ENCODE measurements at places on chromosomes 13 and 19. TPM values are rescaled to one million over a fixed set of nuclear protein-coding genes. Genes with fewer than 3 reads are reported as not detected.
A peak's percentile ranks its signal among the peaks of the same experiment; 100 is the strongest.

DNA sequence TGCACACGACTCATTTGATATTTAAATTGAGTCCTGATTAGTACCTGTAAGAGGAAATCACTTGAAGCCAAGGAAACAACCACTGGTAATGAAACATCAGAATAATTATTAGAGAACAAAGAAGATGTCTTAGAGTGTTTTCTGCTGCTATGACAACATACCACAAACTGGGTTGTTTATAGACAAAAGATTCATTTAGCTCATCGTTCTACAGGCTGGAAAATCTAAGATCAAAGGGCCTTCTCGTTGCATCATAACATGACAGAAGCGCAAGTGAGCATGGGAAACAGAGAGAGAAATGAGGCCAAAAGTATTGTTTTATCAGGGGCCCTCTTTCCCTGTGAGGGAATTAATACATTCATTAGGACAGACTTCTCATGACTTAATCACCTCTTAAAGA, 1024.0 kb upstream of the PCDH9 start:
- no peak overlapping the region for H3K4me3 ChIP-seq
- no peaks in the 10 kb centered on the region for H3K36me3 ChIP-seq
- no peak for DNase-seq
- H3K27me3 ChIP-seq = no peaks in the 10 kb centered on the region
- H3K4me1 ChIP-seq = no peaks in the 10 kb centered on the region

Gene HS6ST3
- total RNA-seq = 36.2 TPM

- H3K4me3 ChIP-seq = peak overlapping the region; percentile 73
- peaks cover 52% of the 10 kb centered on the region for H3K4me1 ChIP-seq
- H3K27ac ChIP-seq = peak overlapping the region; percentile 83
- peak; percentile 47 for DNase-seq
Observed at GRCh38 chr19:42284591-42285341, 15.7 kb downstream of the CIC start.

Gene ICAM5
- 1.8 TPM for total RNA-seq

DNA sequence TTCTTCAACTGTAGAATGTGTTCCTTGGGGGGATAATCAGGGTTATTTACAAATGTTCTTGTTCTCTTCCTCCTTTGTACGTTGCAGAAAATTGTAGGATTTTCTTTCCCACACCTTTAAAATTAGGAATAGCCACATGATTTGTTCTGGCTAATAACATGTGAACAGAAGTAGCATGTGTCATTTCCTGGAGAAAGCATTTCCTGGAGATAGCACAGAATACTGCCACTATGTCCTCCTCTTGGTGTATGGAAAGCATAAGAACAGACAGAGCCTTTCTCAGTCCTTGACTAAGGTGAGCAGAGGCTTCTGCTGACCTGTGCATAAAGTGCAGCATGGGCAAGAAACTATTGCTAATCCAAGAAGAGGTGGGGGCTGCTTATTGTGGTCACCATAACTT, 101.8 kb downstream of the FAM216B start:
- peaks cover 3% of the 10 kb centered on the region for H3K4me1 ChIP-seq
- no peak overlapping the region for H3K27ac ChIP-seq
- H3K27me3 ChIP-seq = no peaks in the 10 kb centered on the region
- no peak for DNase-seq
- H3K4me3 ChIP-seq = no peak overlapping the region
- H3K36me3 ChIP-seq = no peaks in the 10 kb centered on the region

- no peaks in the 10 kb centered on the region for H3K27me3 ChIP-seq
- no peaks in the 10 kb centered on the region for H3K36me3 ChIP-seq
- H3K4me3 ChIP-seq = no peak overlapping the region
- H3K4me1 ChIP-seq = no peaks in the 10 kb centered on the region
Observed at GRCh38 chr13:66200555-66200954, 1029.6 kb downstream of the PCDH9 start.

GRCh38 chr13:21638319-21639282, 32.3 kb upstream of the FGF9 start:
- no peaks in the 10 kb centered on the region for H3K27me3 ChIP-seq
- H3K36me3 ChIP-seq = no peaks in the 10 kb centered on the region
- H3K27ac ChIP-seq = no peak overlapping the region
- no peaks in the 10 kb centered on the region for H3K4me1 ChIP-seq
- no peak overlapping the region for H3K4me3 ChIP-seq

GRCh38 chr13:75468602-75469001, 13.4 kb downstream of the TBC1D4 start:
- H3K27me3 ChIP-seq = no peaks in the 10 kb centered on the region
- no peak overlapping the region for H3K4me3 ChIP-seq
- H3K36me3 ChIP-seq = no peaks in the 10 kb centered on the region

Gene ZNF135
- total RNA-seq = 21.4 TPM

DNA sequence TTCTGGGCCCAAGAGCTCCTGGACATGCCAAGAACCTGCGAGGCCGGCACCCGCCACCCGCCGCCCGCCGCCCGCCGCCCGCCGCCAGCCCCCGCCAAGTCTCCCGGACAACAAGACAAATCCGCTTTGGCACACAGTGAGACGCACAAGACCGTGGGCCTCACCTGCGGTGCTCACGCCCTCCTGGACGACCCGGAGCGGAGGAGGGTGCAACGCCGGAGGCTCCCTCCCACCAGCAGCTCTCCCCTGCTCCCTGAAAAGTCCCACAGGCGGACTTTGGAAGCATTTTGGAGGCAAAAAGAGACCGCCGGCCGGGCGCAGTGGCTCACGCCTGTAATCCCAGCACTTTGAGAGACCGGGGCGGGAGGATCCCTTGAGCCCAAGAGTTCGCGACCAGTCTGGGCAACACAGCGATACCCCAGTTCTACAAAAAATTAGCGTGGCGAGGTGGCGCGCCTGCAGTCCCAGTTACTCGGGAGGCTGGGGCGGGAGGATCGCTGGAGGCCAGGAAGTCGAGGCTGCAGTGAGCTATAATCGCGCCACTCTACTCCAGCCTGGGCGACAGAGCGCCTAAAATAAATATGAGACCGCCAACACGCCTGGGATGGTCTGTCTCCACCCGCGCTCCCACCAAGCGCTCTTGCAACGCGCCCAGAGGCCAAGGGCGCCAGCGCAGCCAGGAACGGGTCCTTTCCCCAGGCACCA, 783 bp downstream of the RHPN2 start:
- peak overlapping the region; percentile 31 for H3K4me3 ChIP-seq
- peaks cover 12% of the 10 kb centered on the region for H3K4me1 ChIP-seq
- no peaks in the 10 kb centered on the region for H3K36me3 ChIP-seq
- peaks cover 21% of the 10 kb centered on the region for H3K27me3 ChIP-seq
- no peak overlapping the region for H3K27ac ChIP-seq

GRCh38 chr13:58994077-58994476, 1169.7 kb downstream of the DIAPH3 start:
- H3K4me3 ChIP-seq = no peak overlapping the region
- no peaks in the 10 kb centered on the region for H3K36me3 ChIP-seq
- no peak overlapping the region for H3K27ac ChIP-seq

Gene ERICH6B
- 0.39 TPM for total RNA-seq

Gene TJP3
- total RNA-seq = 5.0 TPM

- H3K27ac ChIP-seq = no peak overlapping the region
- no peak overlapping the region for H3K4me3 ChIP-seq
- no peaks in the 10 kb centered on the region for H3K27me3 ChIP-seq
- no peak for DNase-seq
- peaks cover 62% of the 10 kb centered on the region for H3K36me3 ChIP-seq
- peaks cover 2% of the 10 kb centered on the region for H3K4me1 ChIP-seq
Observed at GRCh38 chr19:36100476-36100875, 10.5 kb upstream of the OVOL3 start.

Gene RXFP2
- total RNA-seq = not detected

DNA sequence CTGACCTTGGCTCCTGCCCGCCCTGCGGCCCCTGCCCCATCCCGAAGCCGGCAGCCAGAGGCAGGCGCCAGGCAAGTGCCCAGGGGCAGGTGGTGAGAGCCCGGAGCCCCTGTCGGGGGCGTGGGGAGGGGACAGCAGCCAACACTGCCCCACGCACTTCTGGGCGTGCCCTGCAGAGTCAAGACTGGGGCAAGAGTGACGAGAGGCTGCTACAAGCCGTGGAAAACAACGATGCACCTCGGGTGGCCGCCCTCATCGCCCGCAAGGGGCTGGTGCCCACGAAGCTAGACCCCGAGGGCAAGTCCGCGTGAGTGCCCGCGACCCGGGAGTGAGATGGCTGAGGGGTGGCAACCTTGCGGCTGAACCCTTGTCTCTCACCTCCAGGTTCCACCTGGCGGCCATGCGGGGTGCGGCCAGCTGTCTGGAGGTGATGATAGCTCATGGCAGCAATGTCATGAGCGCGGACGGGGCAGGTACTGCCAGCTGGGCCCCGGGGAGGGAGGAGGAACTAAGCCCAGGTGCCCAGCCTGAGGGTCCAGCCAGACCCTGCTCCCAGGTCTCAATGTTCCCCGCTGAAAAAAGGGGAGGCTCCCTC, 17.3 kb downstream of the ANKRD24 start:
- no peaks in the 10 kb centered on the region for H3K36me3 ChIP-seq
- DNase-seq = no peak
- H3K27me3 ChIP-seq = peaks cover 17% of the 10 kb centered on the region
- H3K27ac ChIP-seq = no peak overlapping the region
- no peak overlapping the region for H3K4me3 ChIP-seq
- H3K4me1 ChIP-seq = peaks cover 5% of the 10 kb centered on the region

Gene CEBPA
- total RNA-seq = 6.4 TPM

Gene PLPPR2
- total RNA-seq = 30.7 TPM

Gene PLEKHF1
- total RNA-seq = 4.4 TPM

Gene OR10H1
- not detected for total RNA-seq

GRCh38 chr13:92362717-92363116, 863.9 kb upstream of the GPC6 start:
- no peak overlapping the region for H3K27ac ChIP-seq
- H3K4me1 ChIP-seq = no peaks in the 10 kb centered on the region
- H3K27me3 ChIP-seq = no peaks in the 10 kb centered on the region

Gene MIA
- total RNA-seq = 20.2 TPM

GRCh38 chr13:99344610-99345208, 37.5 kb upstream of the GPR183 start:
- H3K36me3 ChIP-seq = peaks cover 27% of the 10 kb centered on the region
- H3K4me3 ChIP-seq = no peak overlapping the region
- H3K27ac ChIP-seq = no peak overlapping the region
- no peaks in the 10 kb centered on the region for H3K27me3 ChIP-seq

DNA sequence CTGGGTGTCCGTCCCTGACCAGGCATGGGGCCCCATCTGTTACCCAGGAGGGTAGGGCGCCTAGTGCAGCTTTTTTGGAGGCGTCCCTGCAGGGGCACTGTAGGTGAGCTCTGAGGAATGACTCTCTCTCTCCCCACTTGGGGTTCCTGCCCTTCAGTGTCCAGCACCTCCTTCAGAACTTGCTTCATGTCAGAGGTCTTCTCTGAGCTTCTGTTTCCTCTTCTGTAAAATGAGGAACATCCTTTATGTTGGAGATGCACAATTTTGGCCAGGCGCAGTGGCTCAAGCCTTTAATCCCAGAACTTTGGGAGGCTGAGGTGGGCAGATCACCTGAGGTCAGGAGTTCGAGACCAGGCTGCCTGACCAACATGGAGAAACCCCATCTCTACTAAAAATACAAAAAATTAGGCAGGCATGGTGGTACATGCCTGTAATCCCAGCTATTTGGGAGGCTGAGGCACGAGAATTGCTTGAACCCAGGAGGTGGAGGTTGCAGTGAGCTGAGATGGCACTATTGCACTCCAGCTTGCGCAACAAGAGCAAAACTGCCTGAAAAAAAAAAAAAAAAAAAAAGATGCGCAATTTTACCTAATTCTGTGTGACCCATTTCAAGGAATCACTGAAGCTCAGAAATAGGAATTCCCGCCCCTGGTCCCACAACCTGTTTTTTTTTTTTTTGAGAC, 15.2 kb upstream of the PIK3R2 start:
- peaks cover 71% of the 10 kb centered on the region for H3K36me3 ChIP-seq
- no peak overlapping the region for H3K4me3 ChIP-seq
- no peak overlapping the region for H3K27ac ChIP-seq
- no peaks in the 10 kb centered on the region for H3K4me1 ChIP-seq
- no peak for DNase-seq

Gene DIRAS1
- total RNA-seq = 16.8 TPM

Gene FPR1
- total RNA-seq = 19.4 TPM

GRCh38 chr13:46834657-46835056, 37.7 kb upstream of the ESD start:
- H3K4me1 ChIP-seq = no peaks in the 10 kb centered on the region
- no peaks in the 10 kb centered on the region for H3K27me3 ChIP-seq
- H3K36me3 ChIP-seq = no peaks in the 10 kb centered on the region
- H3K27ac ChIP-seq = no peak overlapping the region
- DNase-seq = no peak

GRCh38 chr13:94825507-94825906, 113.2 kb upstream of the SOX21 start:
- peak; percentile 88 for DNase-seq
- no peaks in the 10 kb centered on the region for H3K27me3 ChIP-seq
- no peaks in the 10 kb centered on the region for H3K36me3 ChIP-seq
- H3K4me1 ChIP-seq = peaks cover 10% of the 10 kb centered on the region

GRCh38 chr13:53028637-53029203, at the start of gene OLFM4:
OLFM4 (plus strand) TSS chr13:53028813; CDS start chr13:53028837, 24 bp downstream.
- no peak for DNase-seq
- no peak within 1 kb of the TSS for H3K27ac ChIP-seq
- no peaks in the 10 kb centered on the region for H3K36me3 ChIP-seq
- H3K4me1 ChIP-seq = no peaks in the 10 kb centered on the region

DNA sequence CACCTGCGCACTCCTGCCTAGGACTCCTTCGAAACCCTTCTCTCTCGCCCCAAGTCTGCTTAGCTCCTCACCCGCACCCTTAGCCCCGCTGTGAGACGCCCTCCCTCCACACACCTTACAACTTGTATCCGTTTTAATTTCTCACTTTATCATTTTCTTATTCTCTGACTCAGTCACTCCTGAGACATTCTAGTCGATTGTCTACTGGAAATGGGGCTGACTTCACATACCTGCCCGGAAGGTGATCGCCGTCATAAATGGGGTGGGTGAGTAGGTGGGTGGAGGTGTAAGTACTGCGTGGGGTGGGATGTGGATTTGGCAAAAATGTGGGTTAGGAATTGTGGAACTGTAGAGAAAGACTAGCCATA, 714 bp downstream of the NDFIP2 start:
- H3K27ac ChIP-seq = no peak overlapping the region
- H3K27me3 ChIP-seq = no peaks in the 10 kb centered on the region
- H3K36me3 ChIP-seq = no peaks in the 10 kb centered on the region
- no peaks in the 10 kb centered on the region for H3K4me1 ChIP-seq
- peak overlapping the region; percentile 92 for H3K4me3 ChIP-seq
- no peak for DNase-seq

GRCh38 chr13:69291292-69291906, 816.2 kb upstream of the ATXN8OS start:
- H3K4me1 ChIP-seq = no peaks in the 10 kb centered on the region
- no peak for DNase-seq
- H3K27ac ChIP-seq = no peak overlapping the region
- H3K36me3 ChIP-seq = no peaks in the 10 kb centered on the region

DNA sequence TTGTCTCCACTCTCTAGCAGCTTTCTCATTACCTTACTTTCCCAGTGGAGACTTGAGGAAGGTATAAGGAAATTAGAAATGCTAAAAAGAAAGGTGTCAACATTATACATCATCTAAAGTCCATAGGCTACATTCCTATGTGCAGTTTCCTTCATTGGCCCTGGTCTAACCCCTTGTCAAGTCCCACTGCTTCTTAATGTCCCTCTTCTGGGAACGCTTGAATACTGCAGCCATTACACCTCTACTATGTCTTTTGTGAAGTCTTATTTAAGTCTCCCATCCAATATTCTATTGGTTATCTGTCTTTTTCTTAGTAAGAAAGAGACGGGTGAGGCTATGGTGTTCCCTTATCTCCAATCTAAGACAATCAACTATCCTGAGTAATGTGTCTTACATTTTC, 332.6 kb upstream of the TMTC4 start:
- DNase-seq = no peak
- H3K36me3 ChIP-seq = no peaks in the 10 kb centered on the region
- H3K27me3 ChIP-seq = no peaks in the 10 kb centered on the region
- H3K27ac ChIP-seq = no peak overlapping the region

All from spinal cord (tissue), 10 donors.